ENCODE measurements at places on chromosomes 3 and 15.

DNA sequence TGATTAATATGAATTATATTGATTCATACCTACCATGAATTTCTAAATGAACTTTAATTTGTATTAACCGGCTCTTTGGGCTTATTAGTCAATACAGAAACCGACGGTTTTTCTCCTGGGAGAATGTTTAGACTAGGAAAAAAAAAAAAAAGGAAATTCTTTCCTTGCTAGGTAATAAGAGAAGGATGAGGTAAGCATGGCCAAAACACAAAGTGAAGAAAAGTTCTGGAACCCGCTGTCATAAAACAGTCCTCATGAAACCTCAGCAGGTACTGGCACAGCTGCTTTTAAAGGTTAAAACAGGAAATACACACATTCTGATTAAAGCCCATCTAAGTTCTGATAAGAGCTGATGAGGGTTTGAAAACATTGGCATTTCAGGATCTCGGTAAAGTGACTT lies 30.8 kb upstream of the PSTPIP1 start:
- no peak for DNase-seq

DNA sequence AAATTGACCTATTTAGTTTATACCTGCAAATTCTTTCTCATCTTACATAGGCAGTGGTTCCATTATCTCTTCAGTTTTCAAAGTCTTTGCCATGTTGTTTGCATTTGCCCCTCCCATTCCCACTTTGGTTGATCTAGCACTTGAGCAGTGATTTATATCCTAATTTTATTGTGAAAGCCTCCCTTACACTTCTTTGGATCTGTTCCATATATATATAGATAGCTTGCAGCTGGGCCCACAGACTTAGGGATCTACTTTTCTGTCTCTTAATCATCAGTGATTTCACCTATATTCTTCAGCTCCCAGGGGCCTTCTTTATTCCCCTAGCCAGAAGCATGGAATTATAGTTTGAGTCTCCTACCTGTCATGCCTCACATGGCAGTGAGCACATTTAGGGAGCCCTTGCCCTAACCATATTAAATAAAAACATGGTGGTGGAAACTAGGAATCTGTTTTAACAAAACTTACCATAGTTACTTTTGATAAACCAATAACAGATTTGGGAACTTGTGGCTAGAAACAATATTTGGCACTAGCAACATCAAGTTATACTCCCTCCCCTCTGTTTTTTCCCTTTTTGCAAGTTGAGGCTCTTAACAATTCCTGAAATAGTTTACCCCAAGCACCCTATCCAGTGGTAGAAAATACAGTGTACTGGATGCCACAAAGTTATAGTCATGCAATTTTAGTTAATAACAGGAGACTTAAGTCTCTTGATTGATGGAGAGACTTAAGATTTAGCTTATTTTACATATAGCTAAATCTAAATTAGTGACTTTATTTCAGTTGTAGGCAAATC lies 41.7 kb downstream of the ARIH1 start:
- DNase-seq: no peak

DNA sequence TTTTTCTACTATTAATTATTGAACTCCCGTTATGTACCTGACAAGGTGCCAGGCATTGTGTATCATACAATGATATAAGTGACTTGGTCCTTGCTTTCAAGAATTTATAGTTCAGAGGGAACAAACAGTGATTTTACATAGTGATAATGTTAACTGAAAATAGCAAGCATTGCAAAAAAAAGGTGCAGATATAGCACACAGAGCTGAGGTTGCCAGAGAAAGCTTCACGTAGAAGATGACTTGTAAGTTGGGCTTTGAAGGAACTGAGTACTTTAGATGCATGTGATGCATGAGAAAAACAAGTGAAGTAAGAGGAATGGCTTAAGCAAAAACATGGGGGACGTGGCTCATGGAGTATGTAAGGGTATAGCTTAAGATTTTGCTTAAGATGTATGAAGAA lies 584.5 kb downstream of the NAALADL2 start:
- no peak for DNase-seq

DNA sequence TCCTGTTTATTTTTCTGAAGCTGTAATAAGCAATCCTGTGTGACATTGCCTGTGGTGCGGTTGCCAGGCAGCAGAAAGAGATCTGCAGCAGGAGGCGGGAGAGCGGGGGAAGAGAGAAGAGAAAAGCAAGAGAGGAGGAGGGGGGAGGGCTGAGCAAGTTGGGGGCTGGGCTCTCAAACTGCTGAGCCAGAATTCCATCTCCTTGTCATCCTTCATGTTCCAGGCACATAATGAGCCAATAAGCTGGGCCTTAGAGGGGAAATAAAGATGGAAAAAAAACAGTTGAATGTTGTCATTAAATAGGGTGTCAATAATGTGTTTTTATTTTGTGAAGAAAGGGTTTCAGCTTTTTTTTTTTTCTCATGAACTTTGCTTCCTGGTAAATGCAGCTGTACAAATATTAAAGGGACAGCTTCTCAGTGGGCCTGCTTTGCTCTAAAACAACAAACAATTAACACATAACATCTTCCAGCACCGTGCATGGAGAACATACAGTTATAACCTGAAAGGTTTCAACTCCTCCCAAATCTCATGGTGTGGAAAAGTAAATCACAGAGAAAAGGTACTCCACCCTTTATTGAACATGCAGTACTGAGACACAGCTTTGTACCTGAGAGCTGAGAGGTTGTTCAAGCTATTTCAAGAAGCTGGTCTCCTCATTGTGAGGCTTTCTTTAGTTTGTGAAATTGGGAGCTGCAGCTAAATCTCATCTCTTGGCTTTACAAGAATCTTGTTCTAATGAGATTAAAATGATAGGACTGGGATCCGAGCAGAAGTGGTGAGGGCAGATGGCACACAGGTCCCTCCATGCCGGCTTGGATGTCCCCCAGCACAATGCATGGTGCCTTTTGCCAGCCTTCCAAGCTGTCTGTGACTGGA lies 451.1 kb upstream of the KCNMB2 start:
- DNase-seq: no peak

DNA sequence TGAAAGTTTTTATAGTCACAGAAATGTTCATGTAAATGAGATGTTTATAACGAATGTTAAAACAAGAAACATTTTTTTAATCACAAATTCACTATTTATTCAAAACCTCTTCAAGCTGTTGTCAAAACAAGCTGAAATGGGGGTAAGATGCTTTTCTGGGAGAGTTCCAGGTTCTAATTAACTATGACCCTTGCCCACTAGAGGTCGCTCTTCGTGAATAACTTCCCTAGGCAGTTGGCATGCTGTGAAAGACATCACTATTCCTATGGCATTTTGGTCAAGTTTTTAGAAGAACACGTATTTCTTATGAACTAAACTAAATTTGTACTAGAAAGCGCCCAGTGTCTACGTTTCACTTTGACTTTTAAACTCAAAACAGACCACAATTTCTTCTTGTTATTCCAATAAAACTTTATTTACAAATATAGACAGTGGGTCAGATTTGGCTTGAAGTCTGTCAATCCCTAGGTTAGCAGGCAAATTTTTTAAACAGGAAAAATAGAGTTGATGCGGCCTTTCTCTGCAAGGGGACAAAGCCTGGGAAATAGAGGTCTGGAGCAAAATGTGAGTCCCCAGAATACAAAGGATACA lies 62.8 kb upstream of the CMTM8 start:
- peak; percentile 50 for DNase-seq

- no peak for DNase-seq
Measured at GRCh38 chr3:178526291-178526690, 9.9 kb upstream of the KCNMB2 start.

DNA sequence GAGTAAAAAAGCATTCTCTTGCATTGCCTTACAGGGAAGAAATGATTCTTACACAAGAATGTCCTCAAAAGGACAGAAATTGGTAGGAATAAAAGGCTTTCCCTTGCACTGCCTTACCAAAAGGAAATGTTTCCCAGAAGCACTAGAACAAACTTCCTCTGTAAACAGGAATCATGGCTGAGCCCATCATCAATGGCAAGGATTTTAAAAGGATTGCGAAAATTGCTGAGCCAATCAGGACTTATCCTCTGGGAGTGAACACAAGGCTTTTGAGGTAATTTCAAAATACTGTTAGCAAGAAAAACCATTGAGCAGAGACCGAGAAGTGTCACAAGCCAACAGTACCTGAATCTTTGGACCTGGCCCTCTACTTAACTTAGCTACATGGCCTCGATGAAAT lies 897.3 kb downstream of the ROBO1 start:
- no peak for DNase-seq

DNA sequence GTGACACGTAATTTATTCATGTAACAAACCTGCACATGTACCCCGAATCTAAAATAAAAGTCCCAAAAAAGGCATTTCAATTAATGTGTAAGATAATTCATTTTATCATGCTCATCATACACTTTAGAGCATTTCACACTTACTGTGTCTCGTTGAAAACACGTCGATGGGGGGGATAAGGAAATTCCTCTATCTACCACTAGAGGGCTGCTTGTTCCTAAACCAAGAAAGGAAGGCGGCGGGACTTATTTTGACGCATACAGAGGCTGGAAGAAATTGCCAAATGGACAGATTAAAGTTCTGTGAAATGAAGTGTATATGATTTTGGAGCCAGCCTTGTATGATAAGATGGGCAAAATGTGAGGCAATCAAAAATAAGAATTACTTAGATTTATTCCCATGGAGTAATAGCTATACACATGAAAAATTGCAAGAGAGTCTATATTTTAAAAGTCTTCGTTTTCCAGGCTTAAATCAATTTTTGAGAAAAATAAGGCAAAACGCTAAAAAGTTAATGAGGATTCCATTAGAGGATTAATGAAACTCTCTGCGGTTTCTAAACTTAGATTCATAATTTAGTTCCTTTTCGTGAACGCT lies 346.8 kb downstream of the CNTN3 start:
- no peak for DNase-seq

DNA sequence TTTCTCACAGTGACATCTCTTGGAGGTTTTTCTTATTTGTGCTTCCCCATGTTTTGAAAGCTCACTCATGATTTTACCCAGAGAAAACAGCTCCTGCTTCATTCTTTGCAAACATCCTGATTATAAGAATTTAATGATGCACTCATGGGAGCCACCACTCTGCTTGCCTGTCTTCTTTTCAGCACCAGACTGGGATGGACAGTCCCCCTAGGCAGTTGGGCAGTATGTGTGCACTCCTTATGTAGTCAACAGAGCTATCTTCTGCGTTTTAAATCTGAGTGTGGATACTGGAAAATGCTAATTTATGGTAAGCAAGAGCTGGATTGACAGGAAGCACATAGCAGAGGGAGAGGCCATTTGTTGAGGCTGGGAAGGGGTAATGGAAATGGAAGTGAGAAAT lies 276.1 kb downstream of the AGBL1 start:
- no peak for DNase-seq

DNA sequence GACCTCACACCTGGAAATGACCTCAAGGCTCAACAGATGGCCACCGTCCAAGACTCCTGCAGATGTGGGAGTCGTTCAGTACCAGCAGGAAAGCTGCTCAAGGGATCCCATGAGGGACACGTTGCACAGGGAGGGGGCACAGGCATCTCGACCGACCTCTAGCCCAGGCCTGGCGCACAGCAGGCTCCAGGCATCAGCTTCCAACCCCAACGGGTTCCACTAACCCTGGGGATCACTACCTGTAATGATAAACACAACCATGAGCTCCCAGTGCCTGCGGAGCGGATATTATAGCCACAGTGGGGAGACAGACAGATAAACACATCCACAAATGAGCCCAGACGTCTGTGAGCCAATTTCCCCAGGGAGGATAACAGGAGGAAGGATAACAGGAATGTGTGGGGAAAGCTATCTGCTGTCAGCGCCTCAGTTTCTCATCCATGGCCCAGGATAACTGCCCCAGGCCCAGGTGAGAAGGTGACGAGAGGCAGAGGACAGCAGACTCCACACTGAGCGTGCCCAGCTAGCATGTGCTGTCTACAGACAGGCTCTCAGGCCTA lies 19.9 kb downstream of the NUP210 start:
- DNase-seq: no peak

DNA sequence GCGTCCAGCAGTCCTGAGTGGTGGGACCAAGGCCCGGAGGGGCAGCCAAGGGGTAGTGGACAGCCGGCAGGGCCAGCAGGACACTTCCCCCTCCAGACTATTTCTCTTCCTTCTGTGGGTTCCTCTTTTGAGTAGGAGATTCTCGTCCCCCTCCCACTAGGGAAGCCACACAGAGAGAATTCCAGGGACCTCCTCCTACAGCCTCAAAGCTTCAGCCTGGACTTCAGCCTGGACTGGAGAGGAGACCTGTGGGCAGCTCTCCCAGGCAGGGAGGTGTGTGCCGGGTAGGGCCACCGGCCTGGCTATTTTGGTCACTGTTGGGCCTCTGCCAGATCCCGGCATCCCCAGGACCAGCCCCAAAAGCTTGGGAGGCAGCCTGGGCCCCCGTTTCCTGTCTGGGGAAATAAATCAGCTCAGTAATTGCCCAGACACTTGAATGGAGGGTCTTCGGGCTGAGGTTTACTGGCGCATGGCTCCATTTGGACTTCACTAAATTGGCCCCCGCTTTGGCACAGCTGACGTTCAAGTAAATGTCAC lies 1.3 kb downstream of the SLC6A6 start:
- no peak for DNase-seq

DNA sequence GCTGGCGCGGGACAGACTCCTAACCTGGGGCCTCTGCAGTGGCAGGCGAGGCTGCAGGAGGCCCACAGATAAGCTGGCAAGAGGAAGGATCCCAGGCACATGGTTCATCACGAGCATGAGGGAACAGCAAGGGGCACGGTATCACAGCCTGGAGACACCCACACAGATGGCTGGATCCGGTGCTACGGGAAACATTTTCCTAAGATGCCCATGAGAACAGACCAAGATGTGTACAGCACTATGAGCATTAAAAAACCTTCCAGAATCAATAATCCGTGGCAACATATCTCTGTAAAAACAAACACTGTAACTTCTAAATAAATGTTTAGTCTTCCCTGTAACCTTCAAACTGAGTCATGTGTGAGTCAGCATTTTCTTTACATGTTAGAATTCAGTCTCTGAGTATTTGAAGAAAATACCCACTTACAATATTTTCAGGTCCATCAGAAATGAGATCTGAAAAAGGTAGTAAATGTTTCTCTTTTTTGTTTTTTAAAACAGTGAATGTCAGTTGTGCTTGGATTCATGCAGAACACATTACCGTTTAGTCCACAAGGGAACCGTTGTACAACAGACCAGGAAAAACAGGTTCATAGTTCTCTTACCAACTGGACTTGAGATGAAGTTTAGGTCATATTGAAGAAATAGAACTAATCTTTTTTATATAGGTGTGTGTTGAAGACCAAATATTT lies 75.9 kb downstream of the BOC start:
- DNase-seq: no peak

- peak; percentile 78 for DNase-seq
Measured at GRCh38 chr3:13650210-13651056, 101.5 kb downstream of the FBLN2 start.

GRCh38 chr3:185677146-185677829 lies 91.2 kb downstream of the SENP2 start:
- no peak for DNase-seq

Data from memory B cell (primary cell).